Endothelial cell (in vitro differentiated cells): ENCODE measurements at places on chromosomes 5 and 9.

DNA sequence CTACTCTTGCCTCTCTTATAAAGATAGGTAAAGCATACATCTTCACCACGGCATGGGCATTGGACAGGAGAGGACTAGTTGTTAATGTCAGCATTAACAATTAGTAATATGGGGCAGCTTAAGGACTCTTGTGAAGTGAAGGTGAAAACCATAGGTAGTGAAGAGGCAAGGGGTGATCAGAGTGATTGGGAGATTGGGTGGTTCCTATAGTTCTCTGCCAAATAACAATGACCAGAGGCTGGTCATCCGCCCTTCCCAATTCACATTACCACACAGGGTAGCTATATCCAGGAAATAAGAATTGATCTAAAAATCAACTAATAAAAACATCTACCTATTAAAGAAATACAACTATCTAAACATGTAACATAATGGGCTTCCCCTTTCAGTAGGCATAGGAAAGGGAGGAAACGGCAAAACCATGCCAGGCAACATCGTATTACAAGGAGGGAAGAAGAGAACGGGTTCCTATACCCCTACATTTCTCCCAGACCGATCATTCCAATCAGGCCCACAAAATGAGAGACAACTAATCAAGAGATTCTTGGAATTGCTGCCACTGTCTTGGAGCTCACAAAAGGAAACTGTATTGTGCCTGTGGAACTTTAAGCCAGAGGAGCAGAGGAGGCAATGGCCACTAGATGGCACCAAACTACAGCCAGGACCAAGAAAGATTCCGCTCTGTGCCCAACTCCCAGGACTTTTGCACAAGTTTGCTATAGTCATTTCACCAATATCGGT is 121.6 kb downstream of the FBXL17 start:
- peak; percentile 80 for DNase-seq
- H3K27ac ChIP-seq: peak overlapping the region; percentile 82
- peaks cover 25% of the 10 kb centered on the region for H3K4me1 ChIP-seq
- no peaks in the 10 kb centered on the region for H3K36me3 ChIP-seq

DNA sequence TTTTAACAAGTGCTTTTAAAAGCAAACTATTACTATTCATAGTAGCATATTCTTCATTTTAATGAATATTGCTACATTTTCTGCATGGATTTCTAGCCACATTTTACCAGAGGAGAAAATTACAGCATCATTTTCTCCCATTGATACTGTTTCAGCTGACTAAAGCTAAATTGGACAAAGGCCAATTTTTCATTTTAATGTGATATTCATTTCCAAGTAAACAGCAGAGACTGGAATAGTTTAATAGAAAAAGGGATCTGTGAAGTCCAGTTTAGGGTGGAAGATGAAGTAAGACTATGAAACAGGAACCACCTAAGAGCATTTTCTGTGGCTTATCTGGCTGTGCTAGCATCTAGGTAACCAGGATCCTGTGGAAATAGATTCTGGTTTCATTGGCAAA is 128.1 kb downstream of the GIN1 start:
- no peaks in the 10 kb centered on the region for H3K4me1 ChIP-seq
- H3K27me3 ChIP-seq: no peaks in the 10 kb centered on the region
- no peaks in the 10 kb centered on the region for H3K36me3 ChIP-seq
- H3K27ac ChIP-seq: no peak overlapping the region
- no peak overlapping the region for H3K4me3 ChIP-seq
- DNase-seq: no peak

DNA sequence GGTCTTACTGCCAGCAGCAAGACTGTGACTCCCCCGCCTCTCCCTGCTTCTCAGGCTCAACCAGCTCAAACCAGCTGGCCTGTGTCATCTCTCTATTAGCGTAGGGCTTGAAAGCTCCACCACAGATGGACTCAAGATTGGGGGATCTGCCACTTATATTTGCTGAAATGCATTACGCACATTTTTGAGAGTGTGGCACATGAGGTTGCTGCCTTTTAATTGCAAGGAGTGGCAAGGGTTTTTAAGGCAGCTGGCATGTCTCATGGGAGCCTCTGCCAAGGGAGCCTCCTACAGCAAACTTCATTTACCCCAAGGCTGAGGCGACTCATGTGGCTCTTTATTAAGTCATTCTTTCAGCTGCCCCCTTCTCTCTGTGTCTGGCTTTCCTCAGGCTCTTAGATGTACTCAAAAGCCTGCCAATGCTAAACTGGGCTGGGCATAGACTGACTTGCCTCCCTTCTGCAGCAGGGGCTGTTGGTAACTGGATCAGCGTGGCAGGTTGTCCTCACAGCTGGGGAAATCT is 219.3 kb downstream of the SMARCA2 start:
- H3K4me1 ChIP-seq: peaks cover 2% of the 10 kb centered on the region
- no peak overlapping the region for H3K27ac ChIP-seq
- peaks cover 6% of the 10 kb centered on the region for H3K27me3 ChIP-seq
- no peak overlapping the region for H3K4me3 ChIP-seq

GRCh38 chr5:41181691-41182564 is 31.4 kb downstream of the C6 start:
- no peaks in the 10 kb centered on the region for H3K27me3 ChIP-seq
- peak overlapping the region; percentile 22 for H3K27ac ChIP-seq
- H3K4me1 ChIP-seq: peaks cover 15% of the 10 kb centered on the region

- no peak overlapping the region for H3K4me3 ChIP-seq
- H3K36me3 ChIP-seq: no peaks in the 10 kb centered on the region
- H3K27me3 ChIP-seq: no peaks in the 10 kb centered on the region
- H3K27ac ChIP-seq: no peak overlapping the region
These were observed 95.1 kb downstream of the BRINP1 start for GRCh38 chr9:119273984-119274665.

DNA sequence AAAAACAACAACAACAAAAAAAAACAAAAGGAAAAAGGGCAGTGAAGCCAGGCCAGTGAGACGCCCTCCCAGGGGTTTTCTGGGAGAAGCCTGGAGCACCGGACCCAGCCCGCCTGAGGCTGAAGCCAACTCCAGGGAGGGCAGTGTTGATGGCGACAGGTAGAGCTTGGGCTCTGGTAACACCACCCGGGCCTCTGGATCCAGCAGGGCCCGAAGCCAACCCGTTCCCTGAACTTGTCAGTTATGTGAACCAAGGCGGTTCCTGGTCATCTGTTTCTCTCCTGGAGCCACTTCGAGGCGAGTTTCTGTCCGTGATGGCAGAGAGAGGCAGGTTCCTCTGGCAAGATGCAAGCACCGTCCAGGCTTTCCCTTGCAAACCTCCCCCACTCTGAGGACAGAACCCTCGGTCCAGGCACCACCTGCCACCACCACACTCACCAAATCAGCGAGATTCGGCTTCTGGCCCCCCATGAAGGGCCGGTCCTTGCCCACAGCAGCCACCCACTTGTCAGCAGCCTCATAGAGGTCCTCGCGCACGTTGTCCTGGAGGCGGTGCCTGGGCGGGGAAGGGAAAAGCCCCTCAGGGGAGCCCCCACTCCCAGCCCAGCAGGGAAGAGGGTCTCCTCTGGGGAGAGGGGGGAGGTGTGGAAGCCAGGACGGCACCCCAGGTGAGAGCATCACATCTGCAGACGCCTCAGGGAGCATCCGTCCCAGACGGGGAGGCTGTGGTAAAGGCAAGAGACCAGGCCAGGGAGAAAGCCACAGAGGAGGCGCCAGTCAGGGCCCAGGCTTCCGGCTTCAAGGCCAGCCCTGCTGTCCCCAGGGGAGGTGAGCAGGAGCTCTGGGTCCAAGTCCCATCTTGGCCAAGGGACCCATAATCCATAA is 5.4 kb downstream of the PTGES2 start:
- H3K4me1 ChIP-seq: peaks cover 11% of the 10 kb centered on the region
- H3K36me3 ChIP-seq: peaks cover 3% of the 10 kb centered on the region
- no peak overlapping the region for H3K4me3 ChIP-seq
- peaks cover 2% of the 10 kb centered on the region for H3K27me3 ChIP-seq

GRCh38 chr5:33232731-33233505 is 207.8 kb upstream of the TARS1 start:
- H3K27ac ChIP-seq: no peak overlapping the region
- no peak for DNase-seq
- peaks cover 3% of the 10 kb centered on the region for H3K27me3 ChIP-seq
- H3K4me3 ChIP-seq: no peak overlapping the region
- peaks cover 21% of the 10 kb centered on the region for H3K36me3 ChIP-seq
- peaks cover 51% of the 10 kb centered on the region for H3K4me1 ChIP-seq

- H3K36me3 ChIP-seq: peaks cover 6% of the 10 kb centered on the region
- no peak overlapping the region for H3K4me3 ChIP-seq
- no peaks in the 10 kb centered on the region for H3K4me1 ChIP-seq
- DNase-seq: peak; percentile 8
These were observed 26.2 kb downstream of the CARNMT1 start for GRCh38 chr9:75001719-75002421.

DNA sequence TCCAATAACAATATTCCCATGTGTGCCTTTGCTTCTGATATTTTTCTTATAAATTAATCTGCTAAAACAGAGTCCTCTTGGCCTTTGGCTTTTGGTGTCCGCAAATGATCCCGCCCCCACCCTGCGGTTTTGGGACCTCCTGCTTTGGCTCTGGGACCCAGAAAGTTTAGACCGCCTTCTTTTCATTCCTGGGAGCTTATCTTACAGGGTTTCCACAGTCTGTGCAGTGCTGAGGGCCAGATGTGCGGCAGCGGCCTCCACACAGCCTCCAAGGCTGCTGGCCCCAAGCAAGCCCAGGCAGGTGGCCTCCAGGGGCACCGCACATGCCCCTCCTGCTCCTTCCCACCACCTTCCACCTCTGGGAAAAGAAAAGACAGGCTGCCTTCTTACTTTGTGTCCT is 191.5 kb downstream of the ERCC6L2 start:
- DNase-seq: no peak
- H3K4me3 ChIP-seq: no peak overlapping the region

DNA sequence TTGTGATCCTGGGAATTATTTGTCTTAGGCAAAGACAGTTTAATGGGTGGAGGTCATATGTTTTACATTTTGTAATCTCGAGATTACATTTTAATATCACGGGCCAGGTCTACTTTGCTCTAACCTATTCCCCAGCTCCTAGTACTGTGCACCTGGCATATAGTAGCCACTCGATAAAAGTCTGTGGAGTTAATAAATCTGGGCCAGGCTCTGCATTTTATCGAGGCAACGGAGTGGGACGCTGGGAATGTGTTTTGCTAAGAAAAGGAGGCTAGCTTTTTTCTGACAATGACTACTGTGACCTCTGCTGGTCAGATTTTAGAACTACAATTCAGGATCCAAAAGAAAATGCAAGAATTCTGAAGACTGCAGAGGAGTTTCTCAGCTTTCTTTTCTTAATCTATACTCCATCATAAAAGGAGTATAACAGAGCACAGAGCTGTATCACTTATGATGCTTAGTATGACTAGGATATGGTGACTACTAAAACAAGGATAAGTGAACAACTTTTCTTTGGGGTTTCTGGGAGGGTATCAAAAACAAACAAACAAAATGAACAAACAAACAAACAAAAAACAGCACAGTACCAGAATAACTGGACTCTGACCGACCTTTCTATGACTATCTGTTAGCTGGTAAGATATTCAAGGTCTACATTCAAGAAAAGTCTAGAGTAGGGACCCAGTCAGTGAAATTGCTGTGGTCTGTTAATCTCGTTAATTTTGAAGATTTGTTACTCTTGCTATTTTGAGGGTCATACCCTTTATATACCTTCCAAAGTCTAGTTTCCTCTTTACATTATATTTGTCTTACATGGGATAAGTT is 46.1 kb upstream of the CER1 start:
- peak; percentile 46 for DNase-seq
- H3K27ac ChIP-seq: no peak overlapping the region
- H3K4me1 ChIP-seq: peaks cover 5% of the 10 kb centered on the region

GRCh38 chr5:58080573-58080972 is 379.3 kb downstream of the PLK2 start:
- no peak overlapping the region for H3K4me3 ChIP-seq
- peaks cover 45% of the 10 kb centered on the region for H3K4me1 ChIP-seq
- no peaks in the 10 kb centered on the region for H3K27me3 ChIP-seq
- DNase-seq: no peak
- H3K27ac ChIP-seq: peak overlapping the region; percentile 92
- H3K36me3 ChIP-seq: no peaks in the 10 kb centered on the region

DNA sequence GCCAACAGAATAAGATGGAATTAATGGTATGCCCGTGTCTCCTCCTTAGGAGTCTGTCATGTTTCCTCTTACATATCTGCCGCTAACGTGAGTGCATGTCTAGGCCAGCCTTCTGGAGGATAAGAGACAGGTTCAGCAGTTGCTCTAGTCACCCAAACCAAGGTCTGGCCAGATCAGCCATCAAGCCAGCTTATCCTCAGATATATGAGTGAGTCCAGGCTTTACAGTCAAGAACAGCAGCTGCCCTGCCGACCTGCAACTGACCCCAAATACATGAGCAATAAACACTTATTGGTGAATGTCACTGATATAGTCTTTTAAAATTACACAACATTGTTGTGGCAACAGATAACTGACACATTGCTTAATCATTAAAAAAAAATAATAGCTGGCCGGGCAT is 123.5 kb downstream of the TSSK1B start:
- no peak for DNase-seq
- H3K4me1 ChIP-seq: no peaks in the 10 kb centered on the region
- no peaks in the 10 kb centered on the region for H3K36me3 ChIP-seq

GRCh38 chr5:1736889-1737711 is 62.5 kb downstream of the MRPL36 start:
- peak; percentile 14 for DNase-seq
- no peaks in the 10 kb centered on the region for H3K36me3 ChIP-seq
- no peaks in the 10 kb centered on the region for H3K4me1 ChIP-seq
- H3K27ac ChIP-seq: no peak overlapping the region
- H3K4me3 ChIP-seq: no peak overlapping the region

- no peak overlapping the region for H3K27ac ChIP-seq
- H3K27me3 ChIP-seq: peaks cover 10% of the 10 kb centered on the region
- peaks cover 15% of the 10 kb centered on the region for H3K36me3 ChIP-seq
These were observed 73.4 kb upstream of the ASS1 start for GRCh38 chr9:130371196-130371966.

DNA sequence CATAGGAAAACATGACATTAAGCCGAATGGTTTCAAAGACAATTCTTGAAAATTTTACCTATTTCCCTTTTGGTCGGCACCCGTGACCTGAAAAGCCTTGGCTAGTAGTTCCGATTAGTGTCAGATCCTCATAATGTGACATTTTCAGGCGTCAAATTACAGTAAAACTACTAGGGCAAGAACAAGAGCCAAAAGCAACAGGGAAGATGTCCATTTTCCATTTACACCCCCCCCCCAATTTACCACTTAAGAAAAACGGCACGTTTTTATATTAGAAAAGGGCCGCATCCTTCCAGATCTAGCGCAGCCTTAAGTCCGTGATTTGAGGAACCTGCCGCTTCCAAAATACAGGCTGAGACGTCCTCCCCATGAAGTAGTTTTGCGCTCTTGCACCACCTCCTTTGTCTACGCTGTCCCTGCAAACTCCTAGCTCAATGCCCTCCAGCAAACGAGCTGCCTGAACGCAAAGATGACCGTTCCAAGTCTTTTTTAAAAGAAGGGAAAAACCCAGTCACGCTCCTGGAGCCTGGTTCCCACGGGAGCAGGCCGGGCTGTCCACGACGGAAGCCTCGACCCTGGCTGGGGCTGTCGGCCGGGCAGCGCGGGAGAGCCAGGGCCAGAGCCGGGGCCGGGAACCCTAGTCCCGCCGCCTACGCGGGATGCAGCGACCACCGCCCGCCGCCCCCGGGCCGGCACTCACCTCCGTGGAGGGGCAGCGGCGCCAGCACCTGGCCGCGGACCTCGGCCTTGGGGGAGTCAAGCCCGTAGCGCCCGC is 616 bp downstream of the RNF130 start:
- H3K4me3 ChIP-seq: peak overlapping the region; percentile 98
- DNase-seq: peak; percentile 59
- H3K36me3 ChIP-seq: peaks cover 8% of the 10 kb centered on the region
- peak overlapping the region; percentile 67 for H3K27ac ChIP-seq
- peaks cover 20% of the 10 kb centered on the region for H3K4me1 ChIP-seq
- H3K27me3 ChIP-seq: peaks cover 12% of the 10 kb centered on the region

- no peak overlapping the region for H3K4me3 ChIP-seq
- peaks cover 4% of the 10 kb centered on the region for H3K36me3 ChIP-seq
- no peak overlapping the region for H3K27ac ChIP-seq
- peaks cover 9% of the 10 kb centered on the region for H3K27me3 ChIP-seq
- peaks cover 21% of the 10 kb centered on the region for H3K4me1 ChIP-seq
- no peak for DNase-seq
These were observed 2.6 kb downstream of the TSTD2 start for GRCh38 chr9:97630591-97630990.
